ENCODE measurements at places on chromosomes 16 and 17. TPM values are rescaled to one million over a fixed set of nuclear protein-coding genes. Genes with fewer than 3 reads are reported as not detected.

GRCh38 chr17:45370949-45371413 lies 54.2 kb upstream of the MAP3K14 start:
- no peaks in the 10 kb centered on the region for H3K27me3 ChIP-seq
- H3K27ac ChIP-seq = no peak overlapping the region
- H3K36me3 ChIP-seq = no peaks in the 10 kb centered on the region
- no peak overlapping the region for H3K4me3 ChIP-seq
- no peaks in the 10 kb centered on the region for H3K4me1 ChIP-seq

DNA sequence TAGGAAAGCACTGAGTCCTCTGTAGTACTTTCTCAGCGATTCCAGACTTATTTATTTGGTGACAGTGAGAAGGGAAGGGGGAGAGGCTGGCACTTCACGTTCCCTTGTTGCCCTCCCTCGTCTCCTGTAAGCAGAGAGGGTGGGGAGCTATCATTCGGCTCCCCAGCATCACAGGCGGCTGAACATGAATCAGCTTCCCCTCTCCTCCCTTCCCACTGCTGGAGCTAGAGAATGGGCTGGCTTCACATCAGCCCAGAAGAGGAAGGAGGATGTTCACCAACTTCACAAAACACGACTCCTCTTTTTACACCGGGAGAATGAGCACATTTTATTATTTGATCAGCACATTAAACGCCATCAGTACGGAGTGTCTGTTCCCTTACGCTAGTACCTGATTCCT lies 6.7 kb upstream of the CMIP start:
- no peak overlapping the region for H3K4me3 ChIP-seq
- no peaks in the 10 kb centered on the region for H3K36me3 ChIP-seq
- no peaks in the 10 kb centered on the region for H3K27me3 ChIP-seq
- H3K27ac ChIP-seq = no peak overlapping the region

DNA sequence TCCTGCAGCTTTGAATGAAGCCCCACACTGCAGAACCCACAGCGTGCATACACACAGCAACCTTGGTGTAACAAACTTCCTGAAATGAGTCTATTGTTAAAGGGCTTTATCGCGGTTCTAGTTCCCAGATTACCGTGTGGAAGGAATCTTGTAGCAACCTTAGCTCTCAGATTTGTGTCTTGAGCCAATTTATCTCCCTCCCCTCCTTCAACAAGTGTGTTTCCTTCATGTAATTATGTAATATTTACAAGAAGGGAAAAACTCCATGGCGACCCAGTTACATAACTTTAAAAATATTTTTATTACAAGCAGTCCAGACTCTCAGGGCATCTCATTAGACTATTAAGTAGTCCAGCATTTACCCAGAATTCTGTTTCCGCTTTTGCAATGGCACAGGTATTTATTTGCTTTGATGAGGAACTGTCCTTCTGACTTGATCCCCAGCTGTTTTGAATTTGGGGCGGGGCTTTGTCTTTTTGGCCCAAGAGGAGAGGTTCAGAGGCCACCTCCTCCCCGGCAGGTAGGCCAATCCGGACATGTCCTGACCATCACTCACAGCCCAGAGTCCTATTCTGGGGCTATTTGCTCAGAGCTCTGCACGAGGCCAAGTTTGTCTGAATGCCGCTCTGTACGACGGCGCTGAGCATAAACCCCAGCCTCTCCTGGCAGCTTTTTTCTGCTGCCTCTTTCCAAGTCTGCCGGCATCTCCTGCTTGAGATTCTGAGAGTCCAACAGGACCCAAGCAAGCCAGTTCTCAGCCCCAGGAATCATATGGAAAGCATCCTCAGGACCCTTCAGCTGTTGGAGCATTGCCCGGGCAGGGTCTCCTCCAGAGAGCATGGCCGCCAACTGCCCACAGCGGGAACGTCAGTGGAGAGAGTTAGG lies 35.6 kb downstream of the CLEC16A start:
- no peak overlapping the region for H3K4me3 ChIP-seq
- H3K4me1 ChIP-seq = no peaks in the 10 kb centered on the region
- no peaks in the 10 kb centered on the region for H3K27me3 ChIP-seq

DNA sequence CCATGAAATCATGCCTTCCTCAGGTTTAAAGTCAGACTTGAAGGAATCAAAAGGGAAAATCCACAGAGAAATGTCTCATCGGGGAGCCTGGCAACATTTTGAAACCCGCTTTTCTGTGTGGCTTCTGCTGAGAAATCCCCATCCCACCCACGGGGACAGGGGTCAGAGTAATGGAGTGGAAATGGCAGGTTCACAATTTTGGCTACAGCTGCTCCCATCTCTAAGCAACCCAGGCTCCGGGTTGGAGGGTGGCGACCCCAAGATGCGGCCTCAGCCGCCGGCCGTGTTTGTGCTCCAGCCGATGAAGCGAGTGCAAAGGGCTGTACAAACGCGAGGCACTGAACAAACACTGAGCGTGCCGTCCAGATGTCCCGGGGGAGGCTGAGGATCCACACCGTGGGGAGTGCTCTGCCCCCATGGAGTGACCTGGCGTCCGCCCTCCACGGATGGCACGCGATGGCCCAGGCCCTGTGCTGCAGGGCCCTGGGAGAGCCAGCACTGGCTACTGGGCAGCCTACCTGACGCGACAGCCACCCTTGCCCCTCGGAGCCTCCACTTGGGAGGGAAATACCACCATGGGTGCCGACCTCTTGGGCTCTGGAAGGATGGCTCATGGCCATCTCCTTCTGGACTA lies 22.2 kb downstream of the SLC43A2 start:
- no peaks in the 10 kb centered on the region for H3K27me3 ChIP-seq
- no peak for DNase-seq
- no peaks in the 10 kb centered on the region for H3K36me3 ChIP-seq
- no peaks in the 10 kb centered on the region for H3K4me1 ChIP-seq

DNA sequence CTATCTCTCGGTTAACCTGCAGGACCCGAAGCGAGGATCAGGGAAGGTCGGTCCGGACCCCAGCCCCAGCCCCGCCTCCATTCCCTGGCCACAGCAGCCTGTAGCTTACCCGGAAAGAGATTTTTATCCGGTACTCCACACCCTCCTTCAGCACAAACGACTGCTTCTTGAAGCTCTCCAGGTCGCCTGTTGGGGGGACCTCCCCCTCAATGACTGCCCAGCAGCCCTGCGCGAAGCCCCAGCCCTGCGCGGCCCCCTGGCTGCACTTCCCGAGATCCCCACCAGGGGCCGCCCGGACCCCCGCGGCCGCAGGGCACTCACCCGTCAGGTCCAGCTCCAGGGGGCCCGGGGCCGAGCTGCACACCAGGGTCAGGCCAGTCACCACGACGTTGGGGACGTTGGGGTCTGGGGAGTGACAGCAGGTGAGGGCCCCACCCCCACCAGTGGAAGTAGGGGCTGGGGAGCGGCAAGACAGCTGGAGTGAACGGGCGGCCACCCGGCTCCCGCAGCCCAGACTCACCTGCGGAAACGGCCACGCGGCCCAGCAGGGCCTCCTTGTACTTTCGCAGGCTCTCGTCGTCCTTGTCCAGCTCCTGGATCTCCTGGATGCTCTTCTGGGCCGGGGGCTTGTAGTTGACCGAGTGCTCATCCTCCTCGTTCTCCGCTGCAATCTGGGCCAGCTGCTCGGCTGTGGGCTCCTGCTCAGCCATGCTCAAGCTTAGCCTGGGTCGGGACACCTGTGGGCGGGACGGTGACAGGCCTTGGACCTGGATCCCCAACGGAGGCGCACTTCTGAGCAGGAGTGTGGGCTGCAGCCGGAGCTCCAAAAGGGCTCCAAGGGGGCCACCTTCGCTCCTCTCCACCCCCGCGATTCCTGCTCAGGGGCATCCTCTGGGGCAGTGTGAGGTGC lies 1.7 kb downstream of the ARHGDIA start:
- peak overlapping the region; percentile 96 for H3K27ac ChIP-seq
- peaks cover 21% of the 10 kb centered on the region for H3K36me3 ChIP-seq

DNA sequence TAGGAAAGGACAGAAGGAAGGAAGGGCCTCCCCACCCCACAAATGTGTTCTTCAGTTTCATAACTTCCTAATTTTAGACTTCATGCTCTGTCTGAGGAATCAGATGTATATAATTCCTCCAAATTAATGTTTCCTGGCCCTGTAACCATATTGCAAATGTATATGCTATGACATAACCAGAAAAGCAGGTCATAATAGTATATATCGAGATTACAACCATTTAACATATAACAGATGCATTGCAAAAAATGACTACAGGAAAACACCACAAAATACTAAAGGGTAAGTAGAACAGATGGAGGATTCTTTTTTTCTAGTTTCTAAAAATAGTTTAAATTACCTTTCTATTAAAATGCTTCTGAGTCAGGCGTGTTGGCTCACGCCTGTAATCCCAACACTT lies 3.1 kb upstream of the EXOC7 start:
- H3K4me3 ChIP-seq = no peak overlapping the region
- no peaks in the 10 kb centered on the region for H3K36me3 ChIP-seq
- no peak for DNase-seq

DNA sequence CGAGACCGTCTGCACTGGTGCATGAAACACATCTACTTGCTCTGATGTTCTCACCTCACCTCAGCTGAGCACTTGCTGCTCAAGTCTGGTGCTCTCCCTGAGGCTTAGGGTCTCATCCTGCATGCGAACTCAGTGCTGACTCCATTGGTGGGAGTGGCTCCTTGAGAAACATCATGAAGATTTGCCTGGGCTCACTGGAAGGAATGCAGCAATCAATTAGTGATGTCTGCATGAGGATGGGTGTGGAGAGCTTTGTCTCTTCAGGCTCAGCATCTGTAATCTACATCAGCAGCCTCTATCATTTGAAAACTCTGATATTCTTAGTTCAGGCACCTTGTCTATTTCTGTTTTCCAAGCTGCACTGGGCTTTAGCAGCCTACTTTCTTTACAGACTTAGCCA lies 204.4 kb downstream of the IRF8 start:
- H3K36me3 ChIP-seq = no peaks in the 10 kb centered on the region
- no peak overlapping the region for H3K4me3 ChIP-seq
- H3K27me3 ChIP-seq = no peaks in the 10 kb centered on the region
- DNase-seq = no peak
- no peak overlapping the region for H3K27ac ChIP-seq

DNA sequence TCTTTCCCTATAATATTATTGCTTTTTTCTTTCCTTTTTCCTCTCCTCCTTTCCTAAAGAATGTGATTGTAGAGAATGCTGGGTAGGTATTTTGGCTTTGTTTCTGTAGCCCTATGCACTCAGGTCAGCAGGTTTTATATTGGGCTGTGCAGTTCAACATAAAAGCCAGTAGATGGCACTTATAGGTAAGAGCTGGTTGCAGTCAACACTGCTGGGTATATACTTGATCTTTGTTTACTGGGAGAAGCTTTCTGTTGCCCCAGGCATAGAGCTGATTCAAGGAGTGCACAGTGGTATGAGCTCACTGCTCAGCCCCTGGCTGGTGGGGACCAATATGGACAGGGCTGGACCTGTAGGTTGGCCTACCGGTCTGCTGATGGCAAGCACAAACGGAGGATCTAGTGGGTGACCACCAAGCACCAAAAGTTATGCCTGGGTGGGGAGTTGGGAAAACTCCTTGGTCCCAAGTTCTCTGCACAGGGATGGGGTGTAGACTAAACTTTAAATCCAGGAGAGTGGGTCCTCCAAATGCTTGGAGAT lies 378.9 kb downstream of the PMP22 start:
- DNase-seq = no peak
- H3K4me1 ChIP-seq = no peaks in the 10 kb centered on the region
- no peak overlapping the region for H3K27ac ChIP-seq
- H3K4me3 ChIP-seq = no peak overlapping the region

DNA sequence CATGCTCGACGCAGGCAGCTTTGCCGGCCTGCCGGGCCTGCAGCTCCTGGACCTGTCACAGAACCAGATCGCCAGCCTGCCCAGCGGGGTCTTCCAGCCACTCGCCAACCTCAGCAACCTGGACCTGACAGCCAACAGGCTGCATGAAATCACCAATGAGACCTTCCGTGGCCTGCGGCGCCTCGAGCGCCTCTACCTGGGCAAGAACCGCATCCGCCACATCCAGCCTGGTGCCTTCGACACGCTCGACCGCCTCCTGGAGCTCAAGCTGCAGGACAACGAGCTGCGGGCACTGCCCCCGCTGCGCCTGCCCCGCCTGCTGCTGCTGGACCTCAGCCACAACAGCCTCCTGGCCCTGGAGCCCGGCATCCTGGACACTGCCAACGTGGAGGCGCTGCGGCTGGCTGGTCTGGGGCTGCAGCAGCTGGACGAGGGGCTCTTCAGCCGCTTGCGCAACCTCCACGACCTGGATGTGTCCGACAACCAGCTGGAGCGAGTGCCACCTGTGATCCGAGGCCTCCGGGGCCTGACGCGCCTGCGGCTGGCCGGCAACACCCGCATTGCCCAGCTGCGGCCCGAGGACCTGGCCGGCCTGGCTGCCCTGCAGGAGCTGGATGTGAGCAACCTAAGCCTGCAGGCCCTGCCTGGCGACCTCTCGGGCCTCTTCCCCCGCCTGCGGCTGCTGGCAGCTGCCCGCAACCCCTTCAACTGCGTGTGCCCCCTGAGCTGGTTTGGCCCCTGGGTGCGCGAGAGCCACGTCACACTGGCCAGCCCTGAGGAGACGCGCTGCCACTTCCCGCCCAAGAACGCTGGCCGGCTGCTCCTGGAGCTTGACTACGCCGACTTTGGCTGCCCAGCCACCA lies 9.7 kb downstream of the VASN start:
- no peak overlapping the region for H3K27ac ChIP-seq
- no peak overlapping the region for H3K4me3 ChIP-seq
- no peaks in the 10 kb centered on the region for H3K4me1 ChIP-seq
- no peak for DNase-seq

GRCh38 chr17:4472286-4472685 lies 26.4 kb upstream of the SPNS2 start:
- no peaks in the 10 kb centered on the region for H3K4me1 ChIP-seq
- no peaks in the 10 kb centered on the region for H3K27me3 ChIP-seq
- H3K4me3 ChIP-seq = no peak overlapping the region
- no peak overlapping the region for H3K27ac ChIP-seq

DNA sequence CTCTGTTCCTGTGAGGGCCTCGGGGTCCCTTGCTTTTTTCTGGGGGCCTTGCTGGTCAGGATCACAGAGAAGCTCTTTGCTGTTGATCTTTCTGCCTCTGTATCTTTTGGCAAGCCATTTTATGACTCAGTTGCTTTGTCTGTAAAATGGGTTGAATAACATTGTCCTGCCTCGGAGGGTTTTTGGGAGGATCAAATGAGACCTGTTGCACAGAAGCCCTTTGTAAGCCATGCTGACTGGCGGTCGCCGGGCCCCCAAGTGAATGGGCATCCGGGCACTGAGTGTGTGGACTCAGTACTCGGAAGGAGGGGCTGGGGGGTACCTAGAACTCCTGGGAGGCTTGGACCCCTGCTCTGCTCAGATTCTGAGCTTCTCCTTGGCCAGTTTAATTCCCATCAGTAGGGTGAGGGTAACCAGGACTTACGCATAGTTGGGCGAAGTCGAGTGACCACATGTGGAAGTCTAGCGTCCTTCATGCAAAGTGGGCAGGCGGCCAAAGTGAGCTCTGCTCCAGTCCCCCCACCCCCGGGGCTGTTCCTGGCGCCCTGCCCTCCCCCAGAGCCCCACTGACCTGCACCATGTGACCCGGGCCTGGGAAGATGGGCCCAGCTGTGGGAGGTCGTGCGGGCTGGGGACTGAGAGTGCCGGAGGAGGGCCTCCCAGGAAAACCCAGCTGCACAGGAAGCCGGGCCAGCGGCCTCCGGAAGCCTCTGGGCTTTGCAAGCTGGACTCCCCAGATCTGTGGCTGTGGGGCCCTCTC lies 284.0 kb downstream of the SEC14L1 start:
- no peaks in the 10 kb centered on the region for H3K36me3 ChIP-seq
- no peak overlapping the region for H3K27ac ChIP-seq
- no peak overlapping the region for H3K4me3 ChIP-seq
- no peaks in the 10 kb centered on the region for H3K27me3 ChIP-seq
- peaks cover 74% of the 10 kb centered on the region for H3K4me1 ChIP-seq
- no peak for DNase-seq

GRCh38 chr16:50263060-50263909 lies 3.1 kb upstream of the ADCY7 start:
- peaks cover 25% of the 10 kb centered on the region for H3K4me1 ChIP-seq
- no peaks in the 10 kb centered on the region for H3K27me3 ChIP-seq
- H3K4me3 ChIP-seq = no peak overlapping the region
- H3K36me3 ChIP-seq = no peaks in the 10 kb centered on the region

ZNF646 gene
- polyA plus RNA-seq = 9.3 TPM

MYL11 gene
- polyA plus RNA-seq = 4.6 TPM

KLHDC4 gene
- polyA plus RNA-seq = 35.5 TPM

KCTD2 gene
- 8.0 TPM for polyA plus RNA-seq

Measured in CD8-positive, alpha-beta memory T cell (primary cell).